ENCODE measurements at places on chromosomes 5 and 9. TPM values are rescaled to one million over a fixed set of nuclear protein-coding genes. Genes with fewer than 3 reads are reported as not detected.

- no peak for DNase-seq
Observed at GRCh38 chr5:143638654-143639053, 173.3 kb upstream of the HMHB1 start.

Gene PROB1
- 58.7 TPM for total RNA-seq

Gene MYMK
- total RNA-seq, result not detected

DNA sequence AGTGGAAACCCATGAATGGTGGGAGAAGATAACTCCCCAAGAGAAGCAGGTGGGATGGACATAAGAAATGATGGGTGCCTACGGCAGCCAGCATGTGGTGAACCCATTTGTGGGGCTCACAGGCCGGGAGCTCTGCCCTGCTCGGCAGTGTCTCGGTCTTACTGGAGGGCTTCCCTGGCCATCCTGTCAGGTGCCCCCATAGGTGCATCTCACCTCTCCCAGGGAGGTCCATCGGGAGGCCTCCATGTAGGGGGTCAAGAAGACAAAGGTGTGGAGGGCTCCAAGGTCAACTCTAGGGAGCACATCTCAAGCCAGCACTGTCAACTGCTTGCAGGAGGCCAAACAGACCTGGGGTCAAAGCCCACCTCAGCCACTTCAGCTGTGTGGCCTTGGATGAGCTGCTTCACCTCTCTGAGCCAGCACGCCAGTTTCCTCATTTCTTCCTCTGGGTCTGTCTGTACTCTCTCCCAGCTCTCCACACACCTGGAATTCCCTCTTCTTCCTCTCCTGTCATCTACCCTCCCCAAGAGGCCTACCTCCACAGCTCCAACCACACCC, 10.5 kb upstream of the ADGRD2 start:
- no peak for DNase-seq

Gene SIT1
- total RNA-seq, result 0.19 TPM

DNA sequence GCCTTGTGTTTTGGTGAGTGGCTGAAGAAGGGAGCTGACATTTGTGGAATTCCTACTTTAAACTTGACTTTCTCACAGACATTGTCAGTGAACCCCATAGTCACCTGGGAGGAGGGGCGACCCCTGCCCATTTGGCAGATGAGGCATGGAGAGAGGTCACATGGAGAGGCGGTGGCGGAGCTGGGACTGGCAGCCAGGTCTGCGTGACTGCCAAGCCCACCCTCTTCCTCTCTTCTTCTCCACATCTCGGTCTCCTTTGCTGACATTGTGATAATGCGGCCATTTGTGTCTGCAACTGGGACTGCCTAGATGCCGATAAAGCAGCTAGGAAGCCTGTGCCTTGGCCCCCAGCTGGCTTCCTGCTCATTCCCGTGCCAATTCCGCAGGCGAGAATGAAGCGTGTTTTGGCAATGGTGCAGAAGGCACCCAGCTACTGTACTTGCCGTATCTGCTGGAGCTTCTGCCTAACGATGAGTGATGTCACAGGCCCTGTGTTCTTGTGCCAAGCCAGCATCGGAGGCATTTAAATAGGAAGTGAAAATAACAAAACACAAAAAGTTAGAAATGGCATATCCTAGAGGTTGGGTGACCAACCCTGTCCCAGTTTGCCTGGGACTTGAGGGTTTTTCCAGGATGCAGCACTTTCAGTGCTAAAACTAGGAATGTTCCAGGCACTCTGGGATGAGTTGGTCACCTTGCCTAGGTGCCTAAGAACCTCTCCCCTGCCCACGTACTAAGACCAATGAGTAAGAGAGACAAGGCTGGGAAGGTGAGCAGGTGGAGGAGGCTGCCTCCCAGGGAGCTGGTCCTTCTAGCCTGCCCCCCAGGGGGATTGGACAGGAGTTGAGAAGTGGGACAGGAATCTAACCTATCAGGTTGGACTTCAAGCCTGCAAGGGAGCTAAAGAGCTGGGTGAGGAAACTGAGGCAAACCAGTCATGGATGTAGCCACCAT, 23.6 kb downstream of the OLFML2A start:
- DNase-seq, result peak; percentile 52

GRCh38 chr5:71492817-71493615, 37.6 kb downstream of the BDP1 start:
- DNase-seq, result no peak

Gene COMMD10
- 36.1 TPM for total RNA-seq

GRCh38 chr5:34854459-34855174, 15.7 kb downstream of the TTC23L start:
- DNase-seq, result no peak

DNA sequence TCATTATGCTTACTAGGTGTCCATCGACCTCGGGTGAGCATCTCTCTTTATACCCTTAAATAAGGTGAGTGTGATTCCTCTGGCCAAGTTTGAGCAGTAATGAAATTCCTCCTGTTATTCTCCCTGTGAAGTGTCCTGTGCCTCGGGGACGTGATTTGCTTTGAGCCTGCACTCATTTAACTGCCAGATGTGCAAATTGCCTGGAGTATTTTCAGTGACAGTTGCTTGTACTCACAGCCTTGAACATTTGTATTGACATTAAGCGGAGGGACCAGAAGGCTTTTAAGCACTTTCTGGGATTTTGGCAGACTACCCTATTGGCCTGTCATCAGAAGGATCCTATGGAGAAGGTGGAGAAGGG, 126.9 kb downstream of the DOCK2 start:
- no peak for DNase-seq

Gene LEAP2
- total RNA-seq, result 1.4 TPM
